ENCODE measurements at places on chromosomes 3 and 15. TPM values are rescaled to one million over a fixed set of nuclear protein-coding genes. Genes with fewer than 3 reads are reported as not detected.

- peak; percentile 83 for DNase-seq
Measured at GRCh38 chr3:27357665-27358258, 11.4 kb downstream of the NEK10 start.

DNA sequence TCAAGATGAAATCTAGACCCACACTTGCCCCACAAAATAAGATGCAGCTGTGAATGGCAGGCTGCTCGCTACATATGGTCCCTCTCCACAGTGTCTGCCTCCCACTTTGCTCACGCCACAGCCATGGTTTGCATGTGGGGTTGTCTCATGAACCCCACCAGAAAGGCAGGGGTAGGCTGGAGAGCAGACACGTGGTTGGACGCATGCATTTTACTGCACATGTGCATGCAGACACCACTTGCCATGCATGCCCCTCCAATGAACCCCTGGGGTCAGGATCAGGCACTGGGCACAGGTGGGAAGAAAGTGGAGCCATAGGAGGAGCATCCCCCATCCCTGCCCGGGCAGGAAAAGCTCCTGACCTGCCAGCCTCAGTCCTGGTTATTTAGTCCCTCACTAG lies 20.7 kb downstream of the SCN5A start:
- no peak for DNase-seq

The FBLN2 gene
- total RNA-seq: 0.51 TPM

- DNase-seq: no peak
Measured at GRCh38 chr15:75114796-75115195, 86.9 kb upstream of the C15orf39 start.

The CCK gene
- total RNA-seq: not detected

The NTRK3 gene
- total RNA-seq: not detected

The SI gene
- not detected for total RNA-seq

GRCh38 chr3:12454816-12455121 lies 29.5 kb upstream of the TSEN2 start:
- no peak for DNase-seq

The SLC6A11 gene
- 0.13 TPM for total RNA-seq

- no peak for DNase-seq
Measured at GRCh38 chr3:95468331-95468730, 1346.1 kb upstream of the EPHA6 start.

DNA sequence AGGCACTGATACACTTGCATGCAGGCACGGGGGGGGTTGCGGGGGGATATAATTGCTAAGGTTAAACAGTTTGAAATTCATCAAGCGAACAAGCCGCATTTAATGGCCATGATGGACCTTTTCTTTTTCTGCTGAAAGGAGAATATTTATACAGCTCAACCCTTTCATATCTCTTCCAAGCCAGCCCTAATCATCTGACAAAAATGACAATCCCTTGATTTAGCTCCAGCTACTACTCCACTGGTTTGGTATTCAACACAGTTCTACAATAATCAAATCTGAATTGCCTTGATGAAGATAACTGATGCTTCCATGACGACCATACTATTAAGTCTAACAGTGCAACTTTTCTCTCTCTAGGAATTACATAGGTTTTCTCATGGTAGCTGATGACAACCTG lies 374.9 kb downstream of the PLCL2 start:
- DNase-seq: no peak

The TRPM1 gene
- 105 TPM for total RNA-seq

GRCh38 chr3:172516318-172517214 lies 6.7 kb downstream of the TNFSF10 start:
- DNase-seq: no peak

DNA sequence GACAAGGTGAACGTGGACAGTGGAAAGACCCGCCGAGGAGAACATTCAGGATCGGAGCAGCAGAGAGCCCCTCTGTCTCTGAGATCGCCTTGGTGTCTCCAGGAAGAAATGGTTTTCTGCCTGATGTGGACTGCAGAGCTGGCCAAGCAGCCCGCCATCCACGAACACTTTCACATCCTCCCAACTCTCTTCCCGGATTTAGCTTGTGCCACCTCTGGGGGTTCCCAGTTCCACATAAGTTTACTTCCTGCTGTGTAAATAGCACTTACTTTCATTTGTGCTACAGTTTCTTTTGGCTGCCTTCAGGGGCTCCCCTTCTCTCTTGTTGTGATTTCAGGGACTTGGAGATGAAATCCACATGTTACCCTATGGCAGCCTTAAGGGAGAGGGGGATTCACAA lies 48.4 kb downstream of the SEMA5B start:
- no peak for DNase-seq

GRCh38 chr15:58627046-58627445 lies 122.5 kb downstream of the ADAM10 start:
- no peak for DNase-seq

DNA sequence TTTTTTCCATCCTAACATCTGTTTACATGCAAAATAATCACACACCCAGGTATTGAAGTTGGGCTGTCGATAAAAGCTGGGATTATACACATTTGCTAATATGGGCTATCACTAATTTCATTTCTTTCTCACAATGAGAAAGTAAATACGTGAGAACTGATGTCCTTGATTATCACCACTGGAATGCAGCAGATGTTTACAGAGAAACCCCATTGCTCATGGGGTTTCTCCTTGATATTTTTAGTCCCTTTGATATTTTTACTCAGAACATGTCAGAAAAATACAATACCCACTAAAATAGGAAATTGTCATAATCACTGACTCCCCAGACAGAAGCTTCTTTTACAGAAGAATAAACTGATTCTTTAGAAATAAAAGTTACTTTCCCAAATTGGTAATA lies 535.1 kb upstream of the CCDC54 start:
- no peak for DNase-seq

DNA sequence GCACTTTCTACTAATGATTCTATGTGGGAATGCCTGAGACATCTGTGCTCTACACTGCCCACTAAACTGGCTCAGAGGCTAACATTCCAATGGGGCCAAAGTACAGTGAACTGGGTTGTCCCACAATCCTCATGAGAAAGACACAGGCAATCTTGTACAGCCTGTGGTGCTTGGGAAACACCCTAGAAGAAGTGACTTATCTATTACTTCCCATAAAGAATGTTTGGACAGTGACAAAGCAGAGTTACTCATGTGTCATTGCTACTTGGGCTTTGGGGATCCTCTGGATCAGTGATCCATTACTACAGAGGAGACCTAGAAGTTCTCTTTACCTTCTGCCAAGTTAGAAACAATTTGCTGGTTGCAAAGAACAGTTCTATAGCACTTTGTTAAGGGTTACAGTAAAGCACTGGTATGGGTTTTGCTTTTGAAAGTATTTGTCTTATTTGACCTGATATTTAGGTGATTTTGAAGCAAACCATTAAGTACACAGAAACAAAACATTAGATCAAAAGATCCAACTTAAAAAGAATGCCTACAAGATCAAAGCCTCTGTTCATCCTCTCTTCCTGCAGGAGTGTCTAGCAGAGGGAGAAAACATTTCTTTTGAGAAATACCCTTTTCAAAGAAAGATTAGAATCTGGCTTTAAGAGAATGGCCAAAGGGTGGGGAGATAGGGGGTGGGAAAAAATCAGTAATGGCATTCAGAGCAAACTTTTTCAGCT lies 75.8 kb downstream of the CTNNB1 start:
- peak; percentile 47 for DNase-seq

- no peak for DNase-seq
Measured at GRCh38 chr15:57165992-57166391, 210.3 kb upstream of the CGNL1 start.

The ZNF860 gene
- total RNA-seq: 3.9 TPM

DNA sequence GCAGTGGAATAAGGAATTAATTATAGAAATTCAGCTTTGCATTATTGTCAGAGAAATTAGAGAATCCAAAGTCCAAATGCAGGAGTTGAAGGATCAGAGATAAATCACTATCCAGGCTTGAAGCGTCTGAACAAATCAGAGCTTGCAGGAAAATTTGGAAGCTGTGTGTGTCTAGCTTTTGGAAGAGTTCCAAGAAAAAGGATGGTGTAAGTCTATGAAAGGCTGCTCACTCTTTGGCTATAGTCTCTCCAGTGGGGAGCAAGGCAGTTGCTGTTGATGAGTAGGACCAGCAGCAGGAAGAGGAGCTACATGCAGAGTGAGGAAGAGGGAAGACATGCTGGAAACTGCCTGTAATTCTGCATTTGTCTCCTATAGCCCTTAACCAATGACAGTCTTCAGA lies 464.3 kb upstream of the GRM7 start:
- no peak for DNase-seq

GRCh38 chr15:74847432-74847831 lies 4.5 kb upstream of the ULK3 start:
- no peak for DNase-seq

The GABRG3 gene
- total RNA-seq: 6.3 TPM

The TTC21A gene
- 1.7 TPM for total RNA-seq

GRCh38 chr15:36527235-36528162 lies 51.9 kb upstream of the CDIN1 start:
- no peak for DNase-seq

GRCh38 chr15:70447521-70447920 lies 315.8 kb downstream of the UACA start:
- DNase-seq: no peak

The KPNA4 gene
- total RNA-seq: 29.8 TPM

DNA sequence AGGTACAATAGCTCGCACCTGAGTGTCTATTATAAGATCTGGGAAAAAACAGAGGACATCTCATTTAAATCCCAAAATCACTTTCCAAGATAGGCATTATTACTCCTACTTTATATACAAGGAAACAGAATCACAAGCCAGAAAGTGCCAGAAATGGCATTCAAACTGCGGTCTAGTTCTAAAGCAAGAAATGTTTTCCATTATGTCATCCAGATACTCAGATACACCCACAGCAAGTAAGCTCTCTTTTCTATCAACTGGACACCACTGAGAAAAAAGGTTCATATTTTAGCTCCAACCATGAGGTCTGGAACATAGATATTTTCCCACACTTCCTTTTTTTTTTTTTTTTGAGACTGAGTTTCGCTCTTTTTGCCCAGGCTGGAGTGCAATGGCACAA lies 8.1 kb downstream of the SLC33A1 start:
- DNase-seq: no peak

GRCh38 chr15:91291673-91292072 lies 191.6 kb downstream of the SV2B start:
- peak; percentile 43 for DNase-seq

DNA sequence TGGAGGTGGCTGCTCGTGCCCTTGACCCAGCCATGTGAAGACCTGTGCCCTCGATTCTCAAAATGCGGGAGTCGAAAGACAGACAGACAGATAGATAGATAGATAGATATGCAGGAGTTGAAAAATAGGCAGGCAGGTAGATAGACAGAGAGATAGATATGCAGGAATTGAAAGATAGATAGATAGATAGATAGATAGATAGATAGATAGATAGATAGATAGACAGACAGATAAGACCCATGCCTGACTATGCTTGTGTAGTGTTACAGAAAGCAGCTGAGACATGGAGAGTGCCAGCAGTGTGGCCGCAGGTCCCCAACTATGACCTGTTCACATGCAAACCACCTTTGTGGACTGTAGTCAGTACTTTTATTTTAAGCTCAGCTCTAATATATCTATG lies 17.2 kb downstream of the GPD1L start:
- no peak for DNase-seq

The IL17RE gene
- 0.29 TPM for total RNA-seq

The PEX11A gene
- total RNA-seq: 11.9 TPM

The ANKUB1 gene
- not detected for total RNA-seq

DNA sequence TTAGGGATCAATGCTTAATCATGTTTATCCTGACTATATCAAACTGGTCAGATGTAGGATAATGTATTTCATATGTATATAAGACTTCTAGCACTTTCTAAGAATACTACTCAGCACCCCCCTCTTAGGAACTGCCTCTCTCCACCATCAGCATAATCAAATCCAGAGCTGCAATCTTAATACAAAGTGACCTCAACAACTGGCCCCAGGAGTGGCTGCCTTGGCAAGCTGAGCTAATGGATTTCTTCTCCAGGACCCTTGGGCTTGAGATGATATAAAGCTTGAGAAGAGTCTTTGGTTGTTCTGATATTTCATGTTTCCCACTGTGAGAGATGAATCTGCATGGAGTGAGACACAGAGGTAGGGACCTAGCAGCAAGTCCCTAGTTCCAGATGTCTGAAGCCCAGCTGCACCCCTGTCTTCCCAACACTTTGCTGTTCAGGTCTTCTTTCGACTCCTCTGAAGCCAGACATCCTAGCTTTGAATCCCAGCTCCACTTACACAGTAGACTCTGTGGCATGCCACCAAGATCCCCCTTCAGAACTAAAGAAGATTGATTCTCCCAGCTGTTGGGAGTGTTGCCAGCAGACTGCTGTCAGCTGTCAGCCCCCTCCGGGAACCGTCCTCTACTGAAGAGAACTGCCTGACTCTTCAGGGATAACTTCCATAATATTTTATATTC lies 309.3 kb upstream of the UBE2E2 start:
- DNase-seq: no peak

DNA sequence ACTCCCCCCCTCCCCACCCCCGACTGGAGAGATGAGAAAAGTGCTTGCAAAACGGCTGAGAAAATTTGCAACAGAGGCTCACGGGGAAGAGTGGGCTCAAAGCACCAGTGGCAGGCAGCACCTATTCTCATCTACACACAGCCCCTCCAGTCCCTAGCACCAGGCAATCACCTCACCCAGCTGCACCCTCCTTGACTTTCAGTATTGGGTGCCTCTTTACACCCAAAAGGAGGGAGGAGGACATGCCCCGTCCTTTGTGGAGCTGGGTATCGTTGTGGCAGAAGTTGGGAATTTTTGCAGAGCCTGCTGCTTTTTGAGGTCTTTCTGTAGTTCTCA lies 182.8 kb upstream of the TOPAZ1 start:
- no peak for DNase-seq

The PAK6 gene
- not detected for total RNA-seq

DNA sequence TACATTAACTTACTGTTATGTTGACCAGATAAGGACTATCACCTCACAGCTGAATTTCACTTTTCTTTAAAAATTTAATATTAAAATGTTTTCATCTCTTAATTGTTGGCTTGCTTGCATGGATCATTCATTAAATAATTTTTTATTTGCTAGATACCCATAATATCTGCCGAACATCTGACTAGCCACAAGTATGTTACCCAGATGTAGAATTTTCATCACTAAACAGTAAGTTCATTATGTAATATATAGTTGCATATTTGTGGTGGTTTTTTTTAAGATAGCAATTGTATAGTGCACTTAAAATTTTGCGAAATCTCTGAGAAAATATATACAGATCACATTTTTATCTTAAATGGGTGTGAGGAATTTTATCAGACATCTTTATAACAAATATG lies 190.4 kb downstream of the MBNL1 start:
- peak; percentile 52 for DNase-seq

DNA sequence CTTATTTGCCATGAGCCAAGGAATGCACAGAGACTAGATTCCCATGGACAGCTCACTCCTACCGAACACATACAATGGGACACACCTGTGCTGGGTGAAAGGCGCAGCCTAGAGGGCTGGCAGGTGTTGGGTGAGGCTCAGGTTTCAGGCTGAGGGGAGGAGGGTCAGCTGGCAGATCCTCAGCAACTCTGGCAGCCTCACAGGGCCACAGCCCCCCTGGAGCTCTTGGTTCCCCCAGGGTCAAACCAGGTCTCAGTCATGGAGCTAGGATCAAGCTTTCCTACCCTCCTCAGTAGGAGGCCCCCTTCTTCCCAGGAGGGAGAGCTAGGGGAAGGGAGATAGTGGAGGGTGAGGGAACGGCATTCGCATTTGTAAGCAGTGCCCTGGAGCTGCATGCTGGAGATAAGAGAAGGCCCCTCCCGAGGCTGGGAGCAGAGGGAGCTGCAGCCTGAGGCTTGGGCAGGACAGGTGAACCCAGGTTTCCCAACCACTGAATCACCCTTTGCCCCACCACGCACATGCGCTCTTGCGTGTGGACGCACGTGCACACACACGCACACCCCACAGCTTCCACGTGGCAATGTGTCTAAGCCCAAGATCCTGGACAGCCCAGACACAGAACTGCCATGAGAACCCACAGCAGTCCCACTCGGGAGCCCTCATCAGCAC lies 26.3 kb upstream of the TFRC start:
- no peak for DNase-seq

Data from SK-MEL-5 (cell line).